NCI-H510A treated with DMSO at 0.1 percent for 48 hours (cell line): ENCODE measurements at places on chromosomes 1 and 21.

- peak; percentile 38 for DNase-seq
Observed at GRCh38 chr1:21781815-21782348, 1.1 kb downstream of the USP48 start.

DNA sequence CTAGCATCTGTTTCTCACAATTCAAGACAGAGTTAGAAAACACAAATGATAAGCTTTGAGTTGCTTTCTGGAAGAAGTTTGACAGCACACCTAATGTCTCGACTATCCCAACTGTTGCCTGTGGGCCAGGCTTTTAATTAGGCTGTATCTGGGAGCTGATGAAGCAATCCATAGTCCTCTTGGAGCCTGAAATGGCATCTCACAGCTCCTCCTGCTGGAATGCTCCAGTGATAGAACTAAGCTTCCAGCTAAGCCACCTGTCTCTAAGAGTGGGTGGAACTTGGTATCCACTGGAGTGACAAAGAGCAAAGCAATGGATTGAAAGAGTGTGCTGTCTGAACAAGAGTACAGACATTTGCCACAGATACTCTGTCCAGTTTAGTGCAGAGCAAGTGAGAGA is 605.3 kb upstream of the NR5A2 start:
- no peak for DNase-seq

DNA sequence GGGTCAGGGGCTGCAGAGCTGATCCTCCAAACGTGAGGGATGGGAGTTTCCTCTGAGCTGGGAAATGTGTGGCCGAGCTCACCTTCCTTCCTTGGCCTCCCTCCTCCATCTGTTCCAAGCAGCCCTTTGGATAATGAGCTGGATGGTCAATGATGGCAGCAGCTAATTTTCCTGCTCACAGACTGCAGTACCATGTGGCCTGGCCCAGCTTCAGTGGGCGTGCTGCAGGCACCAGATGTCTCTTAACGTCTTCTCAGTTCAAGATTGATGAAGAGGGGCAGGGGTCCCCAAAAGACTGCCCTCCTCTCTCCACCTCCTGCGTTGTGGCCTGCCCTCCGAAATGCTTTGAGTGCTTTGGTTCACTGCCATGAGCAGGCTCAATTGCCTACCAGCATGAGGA is 86.0 kb downstream of the UBIAD1 start:
- DNase-seq: no peak

- DNase-seq: no peak
Observed at GRCh38 chr1:67441183-67441582, 11.0 kb upstream of the SERBP1 start.

DNA sequence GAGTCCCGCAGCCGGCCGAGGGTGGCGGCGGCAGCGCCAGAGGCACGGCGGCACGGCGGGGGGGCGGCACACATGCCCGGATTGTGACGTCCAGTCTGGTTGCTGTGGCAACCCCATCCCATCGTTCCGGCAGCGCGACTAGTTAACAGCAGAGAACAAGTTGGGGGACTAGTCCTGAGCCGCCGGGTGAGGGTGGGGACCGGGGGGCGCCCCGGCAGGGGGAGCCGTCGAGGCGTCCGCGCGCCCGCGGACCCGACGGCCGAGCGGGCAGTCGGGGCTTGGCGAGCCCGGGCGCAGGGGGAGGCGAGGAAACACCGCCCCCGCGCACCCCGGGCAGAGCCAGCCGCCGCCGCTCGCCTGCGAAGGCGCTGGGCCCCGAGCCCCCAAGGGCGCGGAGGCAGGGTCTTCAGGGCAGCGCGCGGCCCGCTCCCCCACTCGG is at the start of gene CHD5:
Gene CHD5 (minus strand): TSS at position 54 of the 439 bp plus-strand sequence. CDS start 298 bp downstream, outside the sequence.
- DNase-seq: peak; percentile 32

DNA sequence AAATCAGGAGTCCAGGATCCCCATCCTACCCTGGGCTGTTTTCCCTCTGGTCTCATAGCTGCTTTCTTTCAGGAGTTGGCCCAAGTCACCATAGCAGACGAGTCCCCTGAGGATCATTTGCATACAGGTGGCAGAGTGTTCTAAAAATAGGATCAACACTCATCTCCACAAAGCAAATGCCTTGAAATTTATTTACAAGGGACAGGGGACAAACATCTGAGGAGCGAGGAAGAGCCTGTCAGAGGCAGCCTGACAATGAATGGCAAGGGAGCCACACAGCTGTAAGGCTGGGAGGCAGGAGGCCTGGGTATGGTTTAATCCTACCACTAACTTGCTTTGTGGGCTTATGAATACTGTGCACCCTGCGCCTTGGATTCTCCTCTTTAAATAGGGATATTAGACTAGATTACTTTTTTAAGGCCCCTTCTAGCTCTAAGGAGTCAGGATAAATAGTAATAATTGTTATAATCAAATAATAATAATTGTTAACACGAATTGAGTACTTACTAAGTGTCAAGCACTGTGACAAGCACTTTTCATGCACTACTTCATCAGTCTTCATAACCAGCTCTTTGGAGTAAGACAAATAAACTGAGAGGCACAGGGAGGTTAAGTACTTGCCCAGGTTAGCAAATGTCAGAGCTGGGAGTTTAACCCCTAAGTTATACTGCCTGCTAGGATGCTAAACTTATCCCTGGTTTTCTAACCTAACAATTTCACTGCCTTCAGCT is 34.5 kb downstream of the RAB3B start:
- DNase-seq: peak; percentile 96
